Kidney (tissue), 22 donors: ENCODE measurements at places on chromosomes 5 and 9.

- no peak for DNase-seq
These were observed 1816.1 kb upstream of the C9orf72 start for GRCh38 chr9:29389421-29389820.

DNA sequence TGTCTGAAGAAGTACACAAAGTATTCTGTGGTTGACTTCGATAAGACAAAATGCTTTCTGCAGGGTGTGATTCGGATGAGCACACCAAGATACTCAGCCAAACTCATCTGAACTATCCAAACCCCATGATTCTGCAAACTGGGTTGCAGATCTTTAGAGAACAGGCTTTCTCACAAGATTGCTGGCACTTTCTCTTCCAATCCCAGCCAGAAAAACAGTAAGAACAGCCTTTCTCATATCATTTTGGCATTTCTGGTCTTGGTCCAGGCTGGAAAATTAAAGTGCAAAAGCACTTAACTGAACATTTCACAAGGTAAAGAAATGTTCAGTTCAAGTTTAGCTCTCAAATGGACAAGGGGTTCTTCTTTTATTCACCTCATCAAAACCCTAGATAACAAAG lies 269.1 kb downstream of the NR2F1-AS1 start:
- DNase-seq = no peak

- no peak for DNase-seq
These were observed 3.0 kb downstream of the NFIL3 start for GRCh38 chr9:91420501-91421127.

GRCh38 chr5:158235159-158235547 lies 376.2 kb upstream of the CLINT1 start:
- DNase-seq = peak; percentile 11
